ENCODE measurements at places on chromosomes 2 and 18.

- DNase-seq: no peak
Observed at GRCh38 chr2:60540074-60540473, 13.4 kb downstream of the BCL11A start.

- no peak for DNase-seq
Observed at GRCh38 chr2:85778646-85779379, 25.0 kb downstream of the ATOH8 start.

GRCh38 chr2:86305195-86305914 lies 32.1 kb downstream of the REEP1 start:
- no peak for DNase-seq

GRCh38 chr2:186968277-186968676 lies 119.3 kb upstream of the ZSWIM2 start:
- DNase-seq: no peak

Data from D341Med (cell line).